ENCODE measurements at places on chromosomes 12 and 14.

DNA sequence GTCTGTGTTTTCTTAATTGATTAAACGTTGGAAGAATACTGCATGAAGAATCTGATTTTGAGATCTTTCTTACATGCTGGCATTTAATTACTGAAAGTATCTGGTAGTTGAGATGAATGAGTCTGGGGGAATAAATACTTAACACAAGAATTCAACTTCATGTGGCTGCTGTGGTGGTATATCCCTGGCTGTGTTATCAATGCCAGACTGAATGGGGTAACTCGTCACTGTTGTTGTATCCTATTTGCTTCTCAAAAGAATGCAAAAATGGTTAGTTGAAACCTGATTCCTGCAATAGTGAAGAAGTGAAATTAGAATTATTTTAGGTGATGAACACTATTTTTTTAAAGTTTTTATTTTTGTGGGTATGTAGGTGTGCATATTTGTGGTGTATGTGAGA, 72.5 kb downstream of the HMGA2 start:
- no peak for DNase-seq

DNA sequence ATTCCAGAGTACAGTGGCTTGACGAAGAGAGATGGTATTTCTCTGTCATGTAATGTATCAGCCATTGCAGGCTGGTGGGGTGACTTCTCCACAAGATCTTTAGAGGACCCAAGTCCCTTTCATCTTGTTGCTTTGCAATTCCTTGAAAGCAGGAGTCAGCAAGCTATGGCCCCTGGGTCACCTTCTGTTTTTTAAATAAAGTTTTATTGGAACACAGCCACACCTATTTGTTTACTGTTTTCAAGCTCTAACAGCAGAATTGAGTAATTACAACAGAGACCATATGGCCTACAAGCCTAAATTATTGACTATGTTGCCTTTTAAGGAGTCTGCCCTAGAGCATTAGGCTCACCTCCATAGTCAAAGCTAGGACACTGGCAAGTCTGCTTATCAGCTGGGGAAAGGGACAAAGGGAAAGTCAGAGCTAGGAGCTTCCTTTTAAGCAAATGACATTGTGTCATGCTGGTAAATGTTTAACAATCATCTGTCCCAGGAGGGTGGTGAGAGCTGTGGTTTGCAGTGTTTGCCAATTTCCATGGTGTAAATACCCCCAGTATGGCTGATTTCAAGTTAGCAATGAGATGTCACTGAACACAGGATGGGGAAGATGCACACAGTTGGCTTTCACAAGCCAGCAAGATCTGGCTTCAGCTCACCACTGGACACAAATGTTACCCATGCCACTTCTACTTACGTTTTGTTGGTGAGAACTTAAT, 87.7 kb upstream of the PWP1 start:
- DNase-seq: peak; percentile 8

GRCh38 chr14:92997343-92998061, 74.6 kb downstream of the CHGA start:
- DNase-seq: no peak

GRCh38 chr12:27968972-27969623, 3.4 kb downstream of the PTHLH start:
- no peak for DNase-seq

GRCh38 chr12:49905718-49906314, 2.1 kb upstream of the FAIM2 start:
- DNase-seq: no peak

GRCh38 chr14:57352396-57353170, 37.8 kb upstream of the NAA30 start:
- DNase-seq: no peak

DNA sequence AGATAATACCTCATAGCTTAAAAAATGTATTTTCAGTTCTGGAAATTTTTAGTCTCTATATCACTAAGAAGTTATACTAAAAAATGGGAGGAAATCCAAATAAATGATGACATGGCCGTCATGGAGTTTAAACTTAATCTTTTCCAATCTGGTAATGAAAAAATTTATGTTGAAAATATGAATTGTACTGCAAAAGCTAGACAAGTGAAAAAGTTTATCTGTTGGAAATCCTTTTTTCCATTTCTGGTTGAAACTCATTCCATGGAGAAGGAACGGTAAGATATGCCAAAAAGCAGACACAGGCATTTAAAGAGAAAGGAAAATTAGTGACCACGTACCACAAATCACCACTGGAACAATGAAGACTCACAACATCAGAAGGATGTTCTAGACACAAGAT, 314.2 kb upstream of the PRICKLE1 start:
- no peak for DNase-seq

DNA sequence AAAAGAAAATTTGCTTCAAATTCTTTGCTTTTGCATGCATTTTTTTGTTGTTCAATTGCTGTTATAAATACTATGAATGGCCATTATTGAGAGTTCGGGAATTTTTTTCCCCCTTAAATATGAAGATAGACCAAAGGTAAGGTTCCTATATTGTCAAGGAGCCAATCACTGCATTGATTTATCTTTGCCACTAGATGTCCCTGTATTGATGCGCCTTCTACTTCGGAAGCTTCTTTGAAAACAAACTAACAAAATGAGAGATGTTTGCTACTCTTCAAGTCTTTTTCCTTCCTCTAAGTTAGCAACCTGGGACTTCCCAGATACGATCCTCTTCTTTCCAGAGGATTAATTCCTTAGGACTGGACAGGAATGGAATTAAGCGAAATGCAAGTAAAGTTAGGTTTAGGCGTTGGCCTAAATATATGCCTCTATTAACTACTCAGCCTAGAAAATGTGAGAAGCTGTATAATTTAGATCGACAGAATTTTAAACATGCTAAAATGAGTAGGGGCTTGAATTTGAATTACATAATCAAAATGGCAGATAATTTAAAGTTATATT, 318.1 kb downstream of the AEBP2 start:
- DNase-seq: peak; percentile 26

DNA sequence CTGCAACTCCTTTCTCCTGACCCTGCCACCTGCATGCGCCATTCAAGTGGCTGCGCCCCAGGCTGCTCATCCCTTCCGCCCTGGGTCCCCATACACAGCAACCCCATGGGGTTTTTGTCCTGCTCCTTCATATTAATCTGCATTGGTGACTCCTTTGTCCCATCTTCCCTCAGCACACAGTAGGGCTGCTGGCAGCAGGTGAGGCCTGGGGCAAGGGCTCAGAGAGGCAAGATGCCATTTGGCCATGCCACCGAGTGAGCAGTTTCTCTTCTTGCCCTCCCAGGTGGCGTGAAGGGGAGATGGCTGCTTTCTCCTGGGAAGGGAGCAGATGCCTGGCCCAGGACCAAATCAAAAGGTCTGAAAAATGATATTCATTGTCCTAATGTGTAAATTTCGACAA, 9.1 kb downstream of the RTL1 start:
- DNase-seq: no peak

DNA sequence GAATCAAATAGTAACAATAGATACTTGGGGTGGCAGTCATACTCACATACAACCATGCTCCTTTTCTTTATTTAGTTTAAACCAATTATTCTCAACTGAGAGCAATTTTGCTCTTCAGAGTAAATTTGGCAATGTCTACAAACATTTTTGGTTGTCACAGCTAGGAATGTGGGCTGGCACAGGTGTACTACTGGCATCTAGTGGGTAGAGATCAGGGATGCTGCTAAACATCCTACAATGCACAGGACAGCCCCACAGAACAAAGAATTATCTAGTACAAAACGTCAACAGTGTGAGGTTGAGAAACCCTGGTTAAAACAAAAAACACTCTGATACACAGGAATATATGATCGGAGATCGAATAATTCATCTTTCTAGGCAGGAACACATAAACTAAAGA, 186.5 kb downstream of the NELL2 start:
- DNase-seq: no peak

DNA sequence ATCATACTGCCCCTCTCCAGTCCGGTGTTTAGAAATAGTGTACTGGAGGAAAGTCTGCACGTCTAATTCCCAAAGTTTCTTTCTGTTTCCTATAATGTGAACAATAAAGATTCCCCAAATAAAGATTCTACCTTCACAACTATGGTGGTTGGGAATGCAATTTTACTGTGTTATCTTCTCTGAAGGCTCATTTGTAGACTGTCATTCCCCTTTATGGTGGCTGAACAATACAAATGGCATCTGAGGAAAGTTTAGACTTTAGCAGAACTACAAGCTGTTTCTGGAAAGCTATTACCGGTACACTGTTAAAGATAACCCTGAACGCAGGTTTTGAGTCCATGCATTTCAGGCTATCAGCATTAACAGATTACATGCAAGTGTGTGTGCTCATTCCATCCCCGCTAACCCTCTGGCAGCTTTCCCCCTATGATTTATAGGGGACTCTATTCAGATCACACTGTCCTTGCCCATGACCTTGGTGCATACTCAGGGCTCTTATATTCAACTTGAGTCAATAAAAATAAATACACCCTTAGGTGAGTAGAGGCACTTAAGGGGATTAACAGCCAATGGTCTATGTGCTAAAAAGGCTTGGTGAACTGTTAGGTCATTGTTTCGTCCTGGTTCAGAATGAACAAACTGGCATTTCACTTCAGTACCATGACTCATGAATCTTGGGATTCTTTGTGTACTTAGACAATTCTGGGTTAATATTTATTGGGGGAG, 60.7 kb upstream of the PYGL start:
- DNase-seq: peak; percentile 28

DNA sequence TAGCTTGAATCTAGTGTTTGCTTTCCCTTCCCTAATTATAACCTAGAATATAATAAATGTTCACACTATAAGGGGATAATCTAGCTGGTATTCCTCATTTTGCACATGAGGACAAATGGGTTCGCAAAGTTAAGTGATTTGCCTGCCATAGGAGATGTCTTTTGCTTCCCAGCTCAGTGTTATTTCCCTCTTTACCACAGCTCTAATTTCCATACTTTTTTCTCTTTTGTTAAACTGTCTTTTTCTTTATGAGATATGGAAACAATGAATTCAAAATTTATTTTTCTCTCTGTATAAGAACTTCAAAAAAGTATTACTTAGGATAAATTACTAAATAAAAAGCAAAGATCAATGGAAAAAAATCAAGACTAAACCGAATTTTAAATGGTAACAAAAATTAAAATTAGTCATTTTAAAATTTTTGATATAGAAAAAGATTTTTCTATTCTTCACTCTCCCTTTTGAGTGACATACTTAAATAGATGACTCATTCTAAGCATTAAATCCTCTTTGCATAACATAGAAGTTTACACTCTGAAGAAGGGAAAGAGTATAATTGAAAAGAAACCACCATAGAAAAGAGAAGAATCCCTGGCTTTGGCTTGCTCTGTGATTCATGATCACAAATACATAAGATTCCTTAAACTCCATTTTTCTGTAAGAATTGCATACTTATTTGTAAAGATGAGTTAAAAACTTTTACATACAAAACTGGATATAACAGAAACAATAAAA, 97.3 kb downstream of the INSM2 start:
- no peak for DNase-seq

GRCh38 chr14:105838591-105839424, 312.4 kb downstream of the TMEM121 start:
- DNase-seq: no peak

- DNase-seq: no peak
Observed at GRCh38 chr12:130711756-130712155, 4.3 kb downstream of the RIMBP2 start.

GRCh38 chr12:91105807-91106206, 5.5 kb downstream of the LUM start:
- DNase-seq: no peak

GRCh38 chr14:51547260-51547659, 104.5 kb upstream of the FRMD6 start:
- no peak for DNase-seq

GRCh38 chr12:42776396-42776795, 186.8 kb upstream of the PRICKLE1 start:
- DNase-seq: no peak

DNA sequence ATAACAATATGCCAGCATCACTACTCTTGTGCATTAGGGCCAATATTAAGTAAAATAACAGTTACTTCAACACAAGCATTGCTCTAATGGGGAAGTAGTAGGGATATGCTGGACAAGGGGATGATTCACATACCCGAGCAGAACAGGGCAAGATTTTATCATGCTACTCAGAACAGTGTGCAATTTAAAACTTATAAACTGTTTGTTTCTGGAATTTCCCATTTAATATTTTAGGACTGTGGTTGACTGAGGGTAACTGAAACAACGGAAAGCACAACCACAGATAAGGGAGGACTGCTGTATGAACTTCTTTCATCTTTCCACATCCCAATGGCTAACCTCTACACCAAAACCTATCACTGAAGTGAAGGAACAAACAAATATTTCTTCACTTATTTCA, 36.8 kb downstream of the SARNP start:
- DNase-seq: peak; percentile 78

DNA sequence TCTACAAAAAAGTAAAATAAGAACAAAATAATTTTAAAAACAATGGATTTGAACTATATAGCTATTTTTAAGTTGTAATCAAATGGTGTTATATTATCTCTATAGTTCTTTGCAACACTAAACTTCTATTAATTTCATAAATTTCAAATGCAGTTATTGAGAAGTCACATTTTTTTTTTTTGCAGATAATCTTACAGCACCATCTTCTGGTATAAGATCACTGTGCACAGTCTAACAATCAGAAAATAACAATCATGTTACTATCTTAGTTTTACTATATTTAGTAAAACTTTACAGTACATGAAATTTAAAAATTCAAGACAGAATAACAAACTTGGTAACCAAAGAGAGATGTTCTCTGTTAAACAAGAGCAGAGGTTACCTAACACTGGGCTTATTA, 40.6 kb downstream of the GXYLT1 start:
- DNase-seq: no peak

GRCh38 chr14:34237677-34238076, 224.4 kb downstream of the SPTSSA start:
- DNase-seq: no peak

- DNase-seq: peak; percentile 74
Observed at GRCh38 chr12:40158592-40159111, 52.8 kb upstream of the SLC2A13 start.

DNA sequence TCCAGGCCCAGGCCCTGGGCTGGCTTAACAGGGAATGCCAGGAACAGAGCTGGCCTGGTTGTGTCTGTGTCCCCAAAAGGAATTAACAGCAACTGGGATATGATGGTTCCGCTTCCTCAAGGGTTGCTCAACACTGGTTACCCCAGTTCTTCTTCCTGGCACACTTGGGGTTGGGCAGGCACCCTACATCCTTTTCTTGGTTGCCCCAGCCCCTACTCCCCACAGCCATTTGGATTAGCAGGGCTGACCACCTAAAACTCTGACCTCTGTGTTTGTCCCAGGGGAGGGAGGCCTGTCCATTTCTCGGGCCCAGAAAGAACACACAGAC, 30.8 kb downstream of the NCKAP5L start:
- peak; percentile 29 for DNase-seq

DNA sequence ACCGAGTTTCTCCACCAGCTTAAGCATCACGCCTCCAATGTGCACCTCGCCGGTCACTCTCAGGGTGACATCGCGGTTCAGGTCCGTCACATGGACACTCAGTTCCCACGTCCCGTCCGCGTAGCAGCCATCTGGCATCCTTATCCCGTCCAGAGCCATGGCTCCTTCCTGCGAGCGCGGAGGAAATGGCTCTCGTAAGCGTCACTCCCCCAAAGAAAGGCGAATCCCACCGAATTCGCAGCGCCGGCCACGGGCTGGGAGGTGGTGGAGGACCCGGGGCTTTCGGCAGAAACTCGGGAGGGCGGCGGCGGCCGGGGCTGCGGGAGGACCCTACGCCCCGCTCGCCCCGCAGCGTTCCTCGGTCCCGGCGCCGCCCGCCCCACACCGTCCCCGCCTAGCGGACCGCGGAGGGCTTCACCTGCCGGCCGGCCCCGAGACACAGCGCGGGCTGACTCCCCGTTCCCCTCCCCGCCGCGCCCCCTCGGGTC, 396 bp downstream of the FERMT2 start:
- DNase-seq: no peak

- no peak for DNase-seq
Observed at GRCh38 chr12:76033081-76034011, 1.8 kb upstream of the PHLDA1 start.

All from inflammatory macrophage treated with lipopolysaccharide for 1 hour (primary cell).